ENCODE measurements at places on chromosomes 11 and 22.
A peak's percentile ranks its signal among the peaks of the same experiment; 100 is the strongest.

DNA sequence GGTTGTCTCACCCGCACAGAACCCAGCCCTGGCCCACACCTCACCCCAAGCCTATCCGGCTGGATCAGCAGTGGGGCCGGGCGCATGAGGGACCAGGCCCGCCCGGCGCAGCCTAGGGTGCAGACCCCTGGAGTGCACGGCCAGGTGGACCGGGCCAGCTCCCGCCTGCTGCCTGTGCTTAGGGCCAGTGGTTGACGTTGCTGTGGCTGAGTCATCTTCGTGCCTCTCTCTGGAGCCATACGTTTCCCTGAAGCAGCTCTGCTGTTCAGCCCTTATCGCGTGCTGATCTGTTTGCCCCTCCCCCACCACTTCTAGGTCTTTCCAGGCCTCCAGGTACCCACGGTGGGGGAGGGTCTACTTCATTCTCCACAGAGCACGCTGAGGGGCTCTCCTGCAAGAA is 39.5 kb downstream of the CDKN1C start:
- no peak overlapping the region for H3K4me3 ChIP-seq
- DNase-seq = no peak
- H3K36me3 ChIP-seq = no peaks in the 10 kb centered on the region
- H3K4me1 ChIP-seq = peaks cover 3% of the 10 kb centered on the region
- no peaks in the 10 kb centered on the region for H3K27me3 ChIP-seq

- H3K27ac ChIP-seq = no peak overlapping the region
- no peak for DNase-seq
- H3K4me1 ChIP-seq = no peaks in the 10 kb centered on the region
These were observed 191.7 kb downstream of the TBC1D22A start for GRCh38 chr22:46953968-46954765.

DNA sequence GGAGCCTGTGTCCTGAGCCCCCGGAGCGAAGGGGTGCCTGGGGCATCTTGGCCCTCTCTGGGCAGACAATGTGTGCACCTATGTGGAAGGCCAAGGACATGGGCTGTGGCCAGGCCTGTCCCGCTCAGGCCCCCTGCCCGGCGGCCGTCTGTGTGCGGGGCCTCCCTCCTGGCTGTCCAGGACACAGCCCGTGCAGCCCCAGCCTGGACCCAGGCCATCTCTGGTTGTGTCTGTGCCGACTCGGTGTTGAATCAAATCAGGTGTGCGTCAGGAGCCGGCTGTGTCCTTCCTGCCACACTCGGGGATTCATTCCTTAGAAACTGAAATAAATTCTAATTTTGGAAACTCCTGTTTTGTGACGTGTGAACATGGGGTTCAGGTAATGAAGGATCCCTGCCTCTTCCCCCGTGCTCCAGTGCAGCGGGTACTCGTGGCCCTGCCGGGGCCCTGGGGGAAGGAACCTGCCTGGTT is 1.5 kb upstream of the SELENOO start:
- no peaks in the 10 kb centered on the region for H3K4me1 ChIP-seq
- H3K4me3 ChIP-seq = no peak overlapping the region
- DNase-seq = no peak
- no peaks in the 10 kb centered on the region for H3K27me3 ChIP-seq

DNA sequence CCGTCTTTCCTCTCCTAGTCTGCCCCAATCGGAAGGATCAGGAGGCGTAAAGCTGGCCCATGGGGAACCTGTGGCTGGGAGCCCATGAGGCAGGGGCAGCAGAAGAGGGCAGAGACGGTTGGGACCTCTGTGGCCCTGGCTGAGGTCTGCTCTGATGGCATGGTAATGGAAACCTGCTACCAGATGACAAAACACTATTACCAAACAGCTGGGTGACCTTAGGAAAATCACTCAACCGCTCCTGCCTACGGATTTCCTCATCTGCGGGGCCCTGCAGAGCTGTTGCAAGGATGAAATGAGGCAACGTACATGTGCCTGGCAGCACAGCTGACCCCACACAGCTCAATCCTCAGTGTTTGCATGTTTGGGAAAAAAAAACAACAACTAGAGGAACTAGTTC is 4.6 kb downstream of the AP5B1 start:
- no peaks in the 10 kb centered on the region for H3K27me3 ChIP-seq
- H3K27ac ChIP-seq = no peak overlapping the region
- no peaks in the 10 kb centered on the region for H3K4me1 ChIP-seq
- no peak overlapping the region for H3K4me3 ChIP-seq
- DNase-seq = no peak

- no peak overlapping the region for H3K27ac ChIP-seq
- H3K27me3 ChIP-seq = no peaks in the 10 kb centered on the region
- no peaks in the 10 kb centered on the region for H3K36me3 ChIP-seq
- H3K4me3 ChIP-seq = no peak overlapping the region
- no peak for DNase-seq
- H3K4me1 ChIP-seq = no peaks in the 10 kb centered on the region
These were observed 9.2 kb upstream of the CCDC188 start for GRCh38 chr22:20160041-20160440.

GRCh38 chr22:45945621-45946106 is 31.3 kb downstream of the WNT7B start:
- no peak for DNase-seq
- no peak overlapping the region for H3K27ac ChIP-seq
- no peaks in the 10 kb centered on the region for H3K27me3 ChIP-seq
- peaks cover 11% of the 10 kb centered on the region for H3K4me1 ChIP-seq

DNA sequence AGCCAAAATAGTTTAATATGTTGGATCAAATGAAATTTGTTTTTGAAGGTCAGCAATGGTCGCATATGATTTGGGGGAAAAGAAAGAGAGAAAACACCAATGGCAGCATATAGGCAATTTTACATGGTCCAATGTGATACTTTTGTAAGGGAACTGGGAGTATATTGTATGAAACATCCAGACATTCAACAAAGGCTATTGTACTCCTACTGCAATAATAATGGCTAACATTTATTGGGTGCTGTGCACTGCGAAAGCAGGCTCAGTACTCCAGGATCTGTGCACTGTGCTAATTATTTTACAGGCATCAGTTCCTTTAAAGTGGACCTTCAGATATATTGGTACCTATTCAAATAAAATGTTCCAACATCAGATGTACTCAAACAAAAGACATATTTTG is 5.9 kb upstream of the OR10V1 start:
- H3K4me1 ChIP-seq = no peaks in the 10 kb centered on the region
- no peak overlapping the region for H3K27ac ChIP-seq
- no peaks in the 10 kb centered on the region for H3K36me3 ChIP-seq
- no peaks in the 10 kb centered on the region for H3K27me3 ChIP-seq
- DNase-seq = no peak

GRCh38 chr22:39148727-39149535 is 3.5 kb downstream of the CBX7 start:
- H3K4me1 ChIP-seq = no peaks in the 10 kb centered on the region
- H3K27ac ChIP-seq = no peak overlapping the region
- no peak overlapping the region for H3K4me3 ChIP-seq
- H3K36me3 ChIP-seq = no peaks in the 10 kb centered on the region
- DNase-seq = no peak

- no peaks in the 10 kb centered on the region for H3K4me1 ChIP-seq
- H3K4me3 ChIP-seq = no peak overlapping the region
- H3K36me3 ChIP-seq = no peaks in the 10 kb centered on the region
These were observed 420.6 kb upstream of the CNTN5 start for GRCh38 chr11:98600103-98600502.

GRCh38 chr11:30245621-30246020 is 14.8 kb downstream of the FSHB start:
- H3K4me3 ChIP-seq = no peak overlapping the region
- H3K4me1 ChIP-seq = peaks cover 8% of the 10 kb centered on the region
- no peaks in the 10 kb centered on the region for H3K27me3 ChIP-seq
- H3K36me3 ChIP-seq = no peaks in the 10 kb centered on the region
- no peak for DNase-seq

GRCh38 chr11:117532568-117532967 is 204.9 kb downstream of the CEP164 start:
- H3K27me3 ChIP-seq = peaks cover 4% of the 10 kb centered on the region
- no peak overlapping the region for H3K4me3 ChIP-seq
- no peak overlapping the region for H3K27ac ChIP-seq
- no peak for DNase-seq
- no peaks in the 10 kb centered on the region for H3K4me1 ChIP-seq
- no peaks in the 10 kb centered on the region for H3K36me3 ChIP-seq

DNA sequence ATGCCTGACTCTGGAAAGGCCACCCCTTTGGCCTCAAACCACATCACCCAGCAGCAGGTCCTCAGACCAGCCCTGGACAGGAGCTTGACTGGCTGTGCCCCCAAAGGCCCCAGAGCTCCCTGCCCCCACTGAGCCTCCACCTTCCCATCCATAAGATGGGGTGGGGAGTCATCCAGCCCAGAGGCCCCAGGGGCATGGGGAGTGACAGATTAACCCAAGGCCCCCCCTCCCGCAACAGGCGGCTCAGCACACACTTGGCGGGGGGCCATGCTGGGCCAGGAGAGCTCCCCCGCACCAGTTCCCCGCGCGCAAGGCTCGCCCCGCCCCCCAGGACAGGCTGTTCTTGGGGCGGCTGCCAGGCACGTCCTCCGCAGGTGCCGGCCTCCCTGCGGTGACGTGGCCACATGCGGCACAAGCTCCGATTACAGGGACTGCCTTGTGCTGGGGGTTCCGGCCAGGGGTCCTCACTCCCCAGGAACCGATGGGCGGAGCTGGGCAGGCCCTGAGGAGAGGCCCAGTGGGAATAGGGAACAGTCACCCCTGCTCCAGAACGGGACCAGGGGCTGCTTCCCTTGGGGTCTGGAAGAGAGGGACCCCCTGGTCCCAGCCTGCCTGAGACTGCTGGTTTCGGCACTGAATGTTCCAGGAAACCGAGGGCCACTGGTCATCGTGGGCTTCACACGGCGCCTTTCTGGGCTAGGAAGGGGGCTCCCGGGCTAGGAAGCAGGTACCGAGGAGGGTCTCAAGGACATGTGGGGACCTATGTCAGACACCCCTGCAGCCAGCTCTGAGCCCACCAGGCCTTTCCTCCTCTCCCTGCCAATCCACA is 5.1 kb upstream of the CDKN1C start:
- no peaks in the 10 kb centered on the region for H3K27me3 ChIP-seq
- peak; percentile 84 for DNase-seq
- peaks cover 22% of the 10 kb centered on the region for H3K4me1 ChIP-seq
- H3K27ac ChIP-seq = peak overlapping the region; percentile 85
- peak overlapping the region; percentile 7 for H3K4me3 ChIP-seq
- H3K36me3 ChIP-seq = no peaks in the 10 kb centered on the region

GRCh38 chr11:20474882-20475517 is 87.5 kb downstream of the PRMT3 start:
- H3K4me1 ChIP-seq = peaks cover 13% of the 10 kb centered on the region
- H3K27me3 ChIP-seq = no peaks in the 10 kb centered on the region
- no peak for DNase-seq
- H3K27ac ChIP-seq = peak overlapping the region; percentile 16

DNA sequence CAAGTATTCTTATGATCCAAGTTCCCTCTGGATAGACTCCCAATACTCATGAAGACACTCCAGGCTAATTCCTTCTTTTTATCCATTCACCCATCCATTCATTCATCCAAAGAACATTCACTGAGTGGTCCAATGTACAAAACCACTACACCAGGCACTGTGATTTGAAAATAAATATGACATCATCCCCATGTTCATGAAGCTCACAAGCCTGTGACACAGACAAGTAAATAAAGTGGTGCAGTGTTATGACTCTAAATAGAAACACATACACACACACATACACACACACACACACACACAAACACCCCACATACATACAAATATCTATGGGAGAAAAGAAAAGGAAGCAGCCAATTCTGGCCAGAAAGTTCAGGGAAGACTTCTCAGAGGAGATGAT is 35.5 kb downstream of the MTMR2 start:
- H3K36me3 ChIP-seq = peaks cover 22% of the 10 kb centered on the region
- no peaks in the 10 kb centered on the region for H3K27me3 ChIP-seq
- no peak overlapping the region for H3K4me3 ChIP-seq
- no peak overlapping the region for H3K27ac ChIP-seq
- no peak for DNase-seq
- peaks cover 4% of the 10 kb centered on the region for H3K4me1 ChIP-seq

DNA sequence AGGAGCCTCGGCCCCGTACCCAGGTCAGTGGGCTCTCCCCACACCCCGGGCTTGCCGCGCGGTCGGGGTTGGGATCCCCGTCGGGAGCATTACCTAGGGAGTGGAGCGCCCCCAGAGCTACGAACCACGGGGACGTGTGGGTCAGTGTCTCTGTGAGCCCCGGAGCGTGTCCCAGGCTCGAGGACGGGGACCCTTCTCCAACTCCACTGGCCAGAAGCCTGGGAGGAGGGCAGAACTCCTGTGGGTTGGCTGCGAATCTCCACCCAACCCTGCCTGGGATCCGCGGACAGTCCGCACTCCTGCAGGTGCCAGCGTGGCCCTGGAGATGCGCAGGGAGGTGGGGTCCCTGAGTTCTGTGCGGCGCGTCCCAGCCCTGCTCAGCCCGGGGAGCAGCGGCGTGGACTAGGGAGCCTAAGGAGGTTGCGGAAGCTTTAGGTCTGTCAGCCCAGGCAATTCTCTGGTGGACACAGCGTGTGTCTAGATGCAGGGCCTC is 346 bp downstream of the PPFIBP2 start:
- no peak for DNase-seq
- peaks cover 16% of the 10 kb centered on the region for H3K27me3 ChIP-seq
- no peak overlapping the region for H3K27ac ChIP-seq
- H3K36me3 ChIP-seq = no peaks in the 10 kb centered on the region

DNA sequence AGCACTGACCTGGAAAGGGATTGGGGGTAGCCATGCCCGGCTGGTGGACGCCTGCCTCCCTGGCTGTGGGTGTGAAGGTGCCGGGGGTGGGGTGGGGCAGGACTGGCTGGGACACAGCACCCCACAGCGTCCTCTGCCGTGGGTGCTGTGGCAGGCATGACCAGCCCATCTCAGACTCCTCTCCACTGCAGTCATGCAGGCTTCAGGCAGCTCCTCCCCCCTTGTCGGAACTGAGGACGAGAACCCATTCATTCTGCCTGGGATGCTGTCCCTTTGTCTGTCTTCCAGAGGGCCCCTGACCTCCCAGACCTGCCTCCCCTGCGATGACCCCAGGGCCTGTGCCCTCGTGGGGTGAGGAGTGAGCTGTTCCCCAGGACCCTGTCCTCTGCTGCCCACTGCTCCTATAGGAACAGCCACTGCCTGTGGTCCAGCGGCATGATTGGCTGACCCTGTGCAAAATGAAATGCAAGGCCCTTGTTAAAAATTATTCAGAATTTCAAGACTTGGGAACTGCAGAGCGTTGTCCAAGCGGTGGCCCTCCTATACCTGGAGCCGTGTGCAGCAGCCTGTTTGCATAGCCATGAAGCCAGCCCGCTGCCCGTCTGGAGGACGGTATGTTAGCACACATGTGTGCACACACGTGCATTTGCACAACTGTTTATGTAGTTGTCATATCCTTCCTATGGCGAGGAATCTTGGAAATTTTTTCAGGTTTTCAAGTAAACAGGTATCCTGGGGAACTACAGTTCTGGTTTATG is 1122.3 kb downstream of the BRD1 start:
- H3K36me3 ChIP-seq = no peaks in the 10 kb centered on the region
- H3K27ac ChIP-seq = no peak overlapping the region
- DNase-seq = peak; percentile 47
- H3K4me3 ChIP-seq = no peak overlapping the region

DNA sequence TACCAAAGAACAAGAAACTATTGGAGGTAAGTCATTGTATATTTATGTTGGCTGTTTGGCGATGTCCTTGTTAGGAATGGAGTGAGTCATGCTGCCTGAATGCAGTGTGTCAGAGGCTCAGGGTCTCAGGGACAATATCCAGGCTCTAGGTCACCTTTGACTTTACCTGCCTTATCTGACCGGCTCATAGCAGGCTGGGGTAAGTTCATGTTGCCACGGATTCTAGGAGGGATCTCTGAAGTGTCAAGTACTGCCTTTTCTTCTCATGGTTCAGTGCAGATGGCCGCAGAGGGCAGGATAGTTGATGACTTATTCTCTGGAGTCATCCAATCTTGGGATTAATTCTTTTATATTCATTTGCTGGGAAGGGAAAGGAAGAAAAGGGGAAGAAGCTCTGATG is 53.2 kb downstream of the SPON1 start:
- H3K4me1 ChIP-seq = no peaks in the 10 kb centered on the region
- H3K27me3 ChIP-seq = no peaks in the 10 kb centered on the region
- no peak overlapping the region for H3K27ac ChIP-seq
- DNase-seq = no peak
- H3K36me3 ChIP-seq = no peaks in the 10 kb centered on the region

All from RWPE2 (cell line).